Peyer's patch (tissue), 4 donors: ENCODE measurements at places on chromosomes 4 and X.
A peak's percentile ranks its signal among the peaks of the same experiment; 100 is the strongest.

- DNase-seq = no peak
Observed at GRCh38 chr4:184960505-184960971, 57.8 kb upstream of the HELT start.

GRCh38 chrX:2474963-2475726 is 25.6 kb downstream of the DHRSX start:
- DNase-seq = peak; percentile 35

DNA sequence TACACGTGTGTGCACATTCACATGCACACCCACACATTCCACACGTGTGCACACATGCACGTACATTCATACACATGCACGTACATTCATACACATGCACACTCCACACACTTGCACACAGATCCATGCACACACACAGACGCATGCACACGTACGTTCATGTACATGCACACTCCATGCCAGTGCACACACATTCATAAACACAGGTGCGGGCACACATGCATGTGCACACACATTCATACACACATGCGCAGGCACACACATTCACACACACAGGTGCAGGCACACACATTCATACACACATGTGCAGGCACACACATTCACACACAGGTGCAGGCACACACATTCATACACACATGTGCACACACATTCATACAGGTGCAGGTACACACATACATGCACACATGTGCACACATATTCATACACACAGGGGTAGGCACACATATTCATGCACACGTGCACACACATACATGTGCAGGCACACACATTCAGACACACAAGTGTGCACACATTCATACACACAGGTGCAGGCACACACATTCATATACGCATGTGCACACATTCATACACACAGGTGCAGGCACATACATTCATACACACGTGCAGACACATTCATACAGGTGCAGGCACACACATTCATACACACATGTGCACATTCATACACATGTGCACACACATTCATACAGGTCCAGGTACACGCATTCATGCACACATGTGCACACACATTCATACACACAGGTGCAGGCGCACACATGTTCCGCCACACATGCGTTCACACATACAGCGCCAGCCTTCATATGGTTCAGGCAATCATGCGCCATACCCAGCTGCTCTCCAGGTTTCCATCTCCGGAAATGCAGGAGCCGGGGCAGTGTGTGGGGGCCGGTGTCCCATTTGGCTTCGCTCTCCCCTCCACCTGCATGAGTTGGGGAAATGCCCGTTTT is 124.8 kb downstream of the HMX1 start:
- peak; percentile 20 for DNase-seq

- DNase-seq = no peak
Observed at GRCh38 chrX:739611-740010, 109.0 kb downstream of the SHOX start.

- no peak for DNase-seq
Observed at GRCh38 chrX:35890699-35891098, 28.8 kb upstream of the CFAP47 start.

DNA sequence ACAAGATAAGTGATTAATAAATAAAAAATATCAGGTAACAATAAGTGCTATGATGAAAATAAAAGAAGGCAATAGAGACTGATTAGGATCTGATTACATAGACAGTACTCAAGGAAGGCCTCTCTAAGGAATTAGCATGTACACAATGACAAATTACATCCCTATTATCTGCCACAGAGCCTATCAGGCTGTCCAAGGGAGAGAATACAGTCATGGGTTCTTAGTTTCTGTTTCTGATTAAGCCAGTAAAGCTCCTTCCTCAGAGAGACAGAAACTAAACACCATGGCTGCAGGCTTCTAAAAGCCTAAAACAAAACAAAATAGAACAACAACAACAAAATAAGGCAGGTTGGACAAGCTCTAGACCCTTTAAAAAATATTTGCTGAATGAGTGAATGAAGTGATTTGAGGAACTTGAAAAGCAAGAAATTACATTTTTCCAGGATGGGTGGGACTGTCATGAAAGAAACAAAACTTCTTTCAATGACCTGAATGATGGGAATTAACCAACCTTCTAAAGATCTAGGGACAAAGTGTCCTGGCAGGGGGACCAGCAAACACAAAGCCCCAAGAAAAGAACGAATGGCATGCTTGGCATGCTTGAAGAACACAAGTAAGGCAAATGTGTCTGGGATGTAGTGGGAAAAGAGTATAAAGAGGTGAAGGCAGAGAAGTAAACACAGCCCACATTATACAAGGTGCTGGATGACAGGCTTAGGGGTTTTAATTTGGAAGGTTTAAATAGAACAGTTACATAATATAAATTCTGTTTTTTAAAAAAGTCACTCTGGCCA is 44.1 kb downstream of the NAA11 start:
- DNase-seq = no peak

DNA sequence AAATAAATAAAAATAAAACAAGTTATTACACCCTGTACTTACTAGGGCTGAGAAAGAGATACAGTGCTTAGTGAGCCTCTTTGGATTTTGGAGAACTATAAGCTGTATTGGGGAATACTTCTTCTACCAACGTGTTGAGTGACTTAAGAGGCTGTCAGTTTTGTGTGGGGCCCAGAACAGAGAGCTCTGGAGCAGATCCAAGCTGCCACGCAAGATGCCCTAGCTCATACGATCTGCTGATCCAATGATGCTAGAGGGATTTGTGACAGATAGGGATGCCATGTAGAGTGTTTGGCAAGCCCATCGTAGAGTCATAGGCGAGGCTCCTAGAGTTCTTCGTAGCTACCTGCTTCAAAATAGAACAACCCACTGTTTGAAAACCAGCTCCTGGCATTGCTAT is 60.3 kb upstream of the KLF3 start:
- no peak for DNase-seq

DNA sequence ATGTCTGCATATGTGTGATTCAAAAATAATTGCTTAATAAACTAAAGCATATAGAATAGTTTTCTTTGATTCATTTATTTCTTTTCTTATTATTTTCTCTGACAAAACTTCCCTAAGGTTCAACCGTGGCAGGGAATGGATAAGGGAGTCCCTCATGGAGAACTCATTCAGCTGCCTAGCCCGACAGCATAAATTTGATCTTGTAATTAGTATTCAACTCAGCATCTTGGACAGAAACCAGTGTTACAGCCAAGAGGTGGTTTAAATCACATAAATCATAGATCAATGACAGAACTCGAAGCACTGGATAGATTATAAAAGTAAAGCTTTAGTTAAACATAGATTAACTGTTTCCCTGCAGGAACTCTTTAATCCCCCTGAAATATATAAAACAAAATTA is 174.3 kb upstream of the POU3F4 start:
- DNase-seq = no peak

- DNase-seq = no peak
Observed at GRCh38 chr4:73068491-73069337, 802 bp downstream of the COX18 start.

GRCh38 chr4:104519588-104519987 is 24.9 kb upstream of the CXXC4 start:
- DNase-seq = no peak

DNA sequence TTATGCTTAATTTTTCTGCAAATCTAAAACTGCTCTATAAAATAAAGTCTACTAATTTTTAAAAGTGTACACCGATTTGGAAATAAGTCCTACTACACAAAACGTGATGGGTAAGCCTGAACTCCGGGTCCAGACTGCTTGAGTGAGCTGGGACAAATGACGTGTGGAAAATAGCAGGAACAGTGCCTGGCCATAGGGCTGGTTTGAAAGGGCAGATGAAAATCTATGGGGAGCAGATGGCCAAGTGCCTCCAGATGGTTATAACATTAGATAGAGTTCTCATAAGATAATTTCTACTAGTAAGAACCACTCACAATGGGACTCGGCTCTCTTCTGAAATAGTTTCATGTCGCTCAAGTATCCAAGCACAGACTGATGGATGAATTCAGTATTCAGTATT is 52.5 kb downstream of the F11 start:
- DNase-seq = no peak

DNA sequence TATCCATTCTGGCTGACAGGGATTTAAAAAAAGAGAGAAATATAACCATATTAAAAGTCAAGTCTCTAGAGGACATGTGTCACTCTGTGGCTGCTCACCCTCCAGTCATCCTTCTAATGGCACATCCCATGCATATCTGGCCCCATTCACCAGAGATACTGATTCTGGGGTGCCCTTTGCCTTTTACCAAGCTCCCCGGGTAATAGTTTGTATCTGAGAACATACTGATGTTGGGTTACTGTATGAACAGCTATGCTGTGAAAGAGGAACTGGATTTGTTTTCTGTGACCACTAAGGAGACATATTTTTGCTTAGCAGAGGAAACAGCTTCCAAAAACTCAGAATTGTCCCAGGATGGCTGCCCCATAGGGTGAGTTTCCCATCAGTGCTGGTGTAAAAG is 56.0 kb downstream of the SAT1 start:
- no peak for DNase-seq

DNA sequence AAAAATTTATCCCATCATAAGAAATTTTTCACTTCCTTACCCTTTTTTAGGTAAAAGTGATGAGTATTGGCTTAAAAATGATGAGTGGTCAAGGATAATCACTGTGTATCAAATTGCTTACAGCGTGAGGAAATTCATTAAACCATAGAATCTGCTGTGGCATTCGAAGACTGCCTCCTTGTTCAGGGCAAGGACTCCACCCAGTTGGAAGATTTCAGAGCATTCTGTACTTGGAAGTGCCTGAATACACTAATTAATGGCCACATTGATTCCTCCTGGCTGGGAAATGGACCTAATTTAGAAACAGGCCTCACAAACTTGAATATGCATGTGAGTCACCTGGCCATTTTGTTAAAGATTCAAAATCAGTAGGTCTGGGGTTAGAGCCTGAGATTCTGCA is 83.2 kb downstream of the HHIP start:
- DNase-seq = no peak

DNA sequence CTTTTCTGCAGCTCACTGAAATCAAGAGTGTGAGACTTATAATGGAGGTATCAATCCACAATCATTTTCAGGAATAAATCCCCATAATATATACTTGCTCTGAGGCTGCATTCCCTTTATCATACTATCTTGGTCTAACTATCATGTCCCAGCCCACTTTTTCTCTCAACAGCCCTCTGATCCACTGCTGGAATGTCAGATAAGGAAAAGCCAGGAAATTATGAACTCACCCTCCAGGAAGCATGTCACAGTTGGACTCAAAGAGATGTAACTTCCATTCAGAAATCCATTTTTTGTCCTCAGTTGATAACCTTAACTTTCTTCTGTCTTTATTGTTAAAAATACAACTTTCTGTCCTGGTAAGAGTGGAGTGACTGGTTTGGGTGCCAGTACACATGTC is 144.9 kb downstream of the PCDH19 start:
- no peak for DNase-seq

DNA sequence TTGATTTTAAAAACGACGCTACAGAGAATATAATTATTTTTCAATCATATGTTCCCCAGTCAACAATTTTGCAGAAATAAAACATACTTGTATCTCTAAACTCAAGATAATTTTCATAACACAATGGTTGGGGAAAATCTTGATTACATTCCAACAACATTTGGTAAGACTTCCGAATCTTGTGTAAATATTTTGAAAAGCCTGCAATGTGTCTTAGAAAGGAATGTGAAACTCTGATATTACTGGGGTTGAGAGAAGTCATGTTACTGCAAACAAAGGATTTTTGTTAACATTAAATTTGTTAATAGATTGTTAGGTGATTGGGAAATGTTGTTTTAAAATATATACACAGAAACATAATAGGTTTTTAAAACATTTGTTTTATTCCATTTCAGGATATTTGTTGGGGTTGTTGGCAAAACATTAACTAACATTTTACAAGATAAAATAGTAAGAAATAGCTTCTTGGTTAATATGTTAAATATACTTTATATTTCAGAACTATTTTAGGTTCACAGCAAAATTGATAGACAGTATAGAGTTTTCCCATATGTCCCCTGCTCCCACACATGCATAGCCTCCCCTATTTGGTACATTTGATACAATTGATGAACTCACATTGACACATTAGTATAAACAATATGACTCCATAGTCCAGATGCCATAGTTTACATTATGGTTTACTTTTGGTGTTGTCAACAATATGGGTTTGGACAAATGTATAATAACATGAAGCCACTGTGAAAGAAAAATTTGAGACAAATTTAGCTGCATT is 218.6 kb upstream of the FAM47A start:
- no peak for DNase-seq

- DNase-seq = no peak
Observed at GRCh38 chrX:72306085-72306801, 529 bp upstream of the CITED1 start.

- no peak for DNase-seq
Observed at GRCh38 chr4:134668237-134668636, 466.6 kb upstream of the PABPC4L start.

DNA sequence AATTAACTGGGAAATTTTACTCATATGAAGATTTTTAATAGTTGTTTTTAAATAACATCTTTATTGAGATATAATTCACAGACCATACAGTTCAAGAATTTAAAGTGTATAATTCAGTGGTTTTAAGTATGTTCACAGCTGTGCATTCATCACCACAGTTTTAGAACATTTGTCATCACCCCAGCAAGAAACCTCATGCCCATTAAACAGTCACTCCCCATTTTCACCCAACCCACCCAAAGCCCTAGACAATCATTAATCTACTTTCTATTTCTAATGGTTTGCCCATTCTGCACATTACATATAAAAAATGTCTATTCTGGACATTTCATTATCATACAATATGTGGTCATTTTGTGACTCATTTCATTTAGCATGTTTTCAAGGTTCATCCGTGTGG is 2.8 kb downstream of the UPRT start:
- no peak for DNase-seq

- DNase-seq = no peak
Observed at GRCh38 chr4:143402776-143403552, 66.3 kb downstream of the GAB1 start.

GRCh38 chr4:127525608-127526007 is 107.1 kb upstream of the INTU start:
- DNase-seq = no peak

DNA sequence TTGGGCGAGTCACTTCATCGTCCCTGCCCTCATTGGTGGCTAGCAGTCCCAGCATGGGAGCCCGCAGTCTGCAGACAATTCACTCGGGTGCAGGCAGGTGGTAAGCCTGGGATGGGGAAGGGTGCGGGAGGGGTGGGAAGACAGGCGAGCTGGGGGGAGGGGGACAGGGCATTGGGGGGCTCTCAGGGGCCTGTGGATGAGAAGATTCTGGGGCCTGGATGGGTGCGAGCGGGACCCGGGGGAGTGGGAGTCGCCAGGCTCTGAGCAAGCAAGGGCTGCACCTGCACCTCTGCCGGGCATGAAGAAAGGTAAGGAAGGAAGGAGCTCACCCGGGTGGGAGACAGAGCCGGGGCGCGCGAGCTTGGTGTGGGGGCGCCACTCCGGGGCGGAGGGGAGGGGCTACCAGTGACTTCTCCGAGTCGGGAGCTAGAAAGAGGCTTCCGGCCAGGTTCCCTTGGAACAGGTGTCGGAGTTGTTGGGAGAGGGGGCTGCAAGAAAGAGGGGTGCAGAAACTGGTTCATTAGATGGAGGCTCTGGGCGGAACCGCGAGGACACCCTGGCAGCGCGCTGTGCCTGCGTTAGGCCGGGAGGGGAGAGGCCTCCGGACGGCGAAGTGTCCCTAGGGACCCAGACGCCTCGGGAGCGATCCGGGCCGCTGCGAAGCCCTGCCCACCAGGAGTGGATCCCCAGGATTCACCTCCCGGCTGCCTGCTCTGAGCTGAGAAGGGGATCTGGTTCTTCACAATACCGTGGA is 103.4 kb upstream of the PDLIM3 start:
- no peak for DNase-seq
